ENCODE measurements at places on chromosomes 7 and 10.

- no peak for DNase-seq
Observed at GRCh38 chr10:79380946-79381721, 33.9 kb downstream of the PPIF start.

GRCh38 chr10:132666705-132667341, 119.1 kb downstream of the NKX6-2 start:
- DNase-seq, result no peak

DNA sequence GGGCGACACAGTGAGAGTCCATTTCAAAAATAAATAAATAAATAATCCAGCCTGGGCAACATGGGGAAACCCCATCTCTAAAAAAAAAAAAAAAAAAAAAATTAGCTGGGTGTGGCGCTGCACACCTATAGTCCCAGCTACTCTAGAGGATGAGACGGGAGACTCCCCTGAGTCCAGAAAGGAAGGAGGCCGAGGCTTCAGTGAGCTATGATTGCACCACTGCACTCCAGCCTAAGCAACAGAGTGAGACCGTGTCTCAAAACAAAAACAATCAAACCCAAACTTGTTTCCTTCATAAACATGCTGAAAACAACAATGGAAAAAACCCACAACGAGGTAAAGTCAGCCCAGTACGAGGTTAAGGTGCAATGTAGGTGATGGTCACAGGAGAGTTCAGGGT, 1.2 kb downstream of the COX19 start:
- no peak for DNase-seq

DNA sequence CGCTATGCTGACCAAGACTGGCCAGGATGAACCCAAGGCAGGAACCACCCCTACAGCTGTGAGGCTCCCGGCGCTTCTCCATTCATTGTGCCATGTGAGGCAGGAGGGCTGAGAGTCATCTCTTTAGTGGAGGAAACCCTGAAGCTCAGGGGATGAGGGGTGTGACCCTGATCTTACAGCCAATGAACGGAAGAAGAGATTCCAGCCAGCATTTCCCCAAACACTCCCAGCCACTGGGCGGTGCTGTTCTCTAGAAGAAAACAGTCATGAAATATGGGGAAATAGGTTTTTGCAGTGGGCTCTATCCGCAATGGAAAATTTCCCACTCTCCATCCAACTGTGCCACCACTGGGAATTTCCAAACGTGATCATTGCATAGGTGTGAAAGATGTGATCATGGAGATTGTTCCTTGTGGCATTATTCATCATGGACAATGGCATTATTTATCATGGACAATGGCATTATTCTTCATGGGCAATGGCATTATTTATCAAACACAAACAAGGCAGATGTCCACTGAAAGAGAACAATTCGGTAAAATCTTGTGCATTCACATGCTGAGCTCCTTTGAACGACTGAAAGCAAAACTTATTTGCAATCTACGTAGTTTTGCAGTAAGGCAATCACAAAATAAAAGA, 14.0 kb upstream of the SLC18A2 start:
- no peak for DNase-seq

GRCh38 chr7:114070246-114070645, 151.4 kb upstream of the PPP1R3A start:
- no peak for DNase-seq

- DNase-seq, result no peak
Observed at GRCh38 chr7:108189733-108190388, 59.7 kb upstream of the LAMB4 start.

GRCh38 chr10:62626817-62627216, 177.7 kb upstream of the ADO start:
- DNase-seq, result no peak

GRCh38 chr7:107045980-107046379, 1.5 kb downstream of the PRKAR2B start:
- DNase-seq, result no peak

GRCh38 chr7:129719980-129720732, 108.6 kb downstream of the NRF1 start:
- DNase-seq, result peak; percentile 66

GRCh38 chr10:67807855-67808456, 30.0 kb downstream of the DNAJC12 start:
- DNase-seq, result no peak

DNA sequence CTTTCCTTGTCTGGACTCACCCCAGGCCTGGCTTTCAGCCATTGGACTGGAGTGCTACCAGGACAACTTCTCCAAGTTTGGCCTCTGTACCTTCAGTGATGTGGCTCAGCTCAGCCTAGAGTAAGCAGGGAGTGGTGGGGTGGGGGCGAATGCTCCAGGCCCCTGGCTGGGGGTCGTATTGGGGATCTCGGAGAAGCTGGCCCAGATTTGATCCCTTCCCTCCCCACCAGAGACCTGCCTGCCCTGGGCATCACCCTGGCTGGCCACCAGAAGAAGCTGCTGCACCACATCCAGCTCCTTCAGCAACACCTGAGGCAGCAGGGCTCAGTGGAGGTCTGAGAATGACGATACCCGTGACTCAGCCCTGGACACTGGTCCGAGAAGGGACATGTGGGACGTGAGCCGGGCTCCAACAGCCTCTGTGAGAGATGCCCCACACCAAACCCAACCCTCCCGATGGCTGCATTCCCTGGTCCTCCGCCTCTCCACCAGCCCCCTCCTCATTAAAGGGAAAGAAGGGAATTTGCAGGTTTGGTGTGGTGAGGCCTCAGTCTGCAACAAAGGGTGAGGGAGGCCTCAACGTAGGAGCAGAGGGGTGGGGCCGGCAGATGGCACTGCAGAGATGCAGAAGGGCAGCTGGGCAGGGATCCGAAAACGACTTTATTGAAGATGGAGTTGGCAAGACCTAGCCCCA, 14.8 kb downstream of the TRPV6 start:
- no peak for DNase-seq

- DNase-seq, result no peak
Observed at GRCh38 chr7:127794136-127794535, 142.1 kb downstream of the SND1 start.

- no peak for DNase-seq
Observed at GRCh38 chr10:6592080-6592479, 12.0 kb upstream of the PRKCQ start.

- no peak for DNase-seq
Observed at GRCh38 chr7:138875794-138876193, 77.8 kb upstream of the ATP6V0A4 start.

- DNase-seq, result no peak
Observed at GRCh38 chr7:44631458-44632115, 25.2 kb downstream of the OGDH start.

DNA sequence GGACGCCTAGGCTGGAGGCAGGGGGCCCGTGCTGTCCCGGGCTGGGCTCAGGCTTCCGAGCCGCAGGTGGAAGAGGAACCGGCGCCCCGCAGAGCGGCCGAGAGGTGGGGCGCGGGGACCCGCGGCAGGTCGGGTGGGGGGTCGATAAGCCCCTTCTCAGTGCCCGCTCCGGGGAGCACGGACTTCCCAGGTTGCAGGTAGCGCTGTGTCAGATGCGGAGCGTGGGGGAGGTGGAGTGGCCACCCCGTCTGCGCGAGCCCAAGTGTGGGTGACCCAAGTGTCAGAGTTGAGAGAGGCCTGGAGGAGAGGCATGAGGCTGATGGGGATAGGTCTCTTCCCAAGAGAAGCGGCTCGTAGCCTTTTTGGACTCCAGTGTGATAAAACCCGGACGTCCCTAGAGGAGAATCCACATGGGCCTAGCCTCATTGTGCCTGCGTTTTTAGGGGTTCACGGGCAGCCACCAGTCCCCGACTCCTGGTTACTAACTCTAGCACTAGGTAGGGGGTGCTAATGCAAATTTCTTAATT, 580 bp downstream of the EEPD1 start:
- no peak for DNase-seq

DNA sequence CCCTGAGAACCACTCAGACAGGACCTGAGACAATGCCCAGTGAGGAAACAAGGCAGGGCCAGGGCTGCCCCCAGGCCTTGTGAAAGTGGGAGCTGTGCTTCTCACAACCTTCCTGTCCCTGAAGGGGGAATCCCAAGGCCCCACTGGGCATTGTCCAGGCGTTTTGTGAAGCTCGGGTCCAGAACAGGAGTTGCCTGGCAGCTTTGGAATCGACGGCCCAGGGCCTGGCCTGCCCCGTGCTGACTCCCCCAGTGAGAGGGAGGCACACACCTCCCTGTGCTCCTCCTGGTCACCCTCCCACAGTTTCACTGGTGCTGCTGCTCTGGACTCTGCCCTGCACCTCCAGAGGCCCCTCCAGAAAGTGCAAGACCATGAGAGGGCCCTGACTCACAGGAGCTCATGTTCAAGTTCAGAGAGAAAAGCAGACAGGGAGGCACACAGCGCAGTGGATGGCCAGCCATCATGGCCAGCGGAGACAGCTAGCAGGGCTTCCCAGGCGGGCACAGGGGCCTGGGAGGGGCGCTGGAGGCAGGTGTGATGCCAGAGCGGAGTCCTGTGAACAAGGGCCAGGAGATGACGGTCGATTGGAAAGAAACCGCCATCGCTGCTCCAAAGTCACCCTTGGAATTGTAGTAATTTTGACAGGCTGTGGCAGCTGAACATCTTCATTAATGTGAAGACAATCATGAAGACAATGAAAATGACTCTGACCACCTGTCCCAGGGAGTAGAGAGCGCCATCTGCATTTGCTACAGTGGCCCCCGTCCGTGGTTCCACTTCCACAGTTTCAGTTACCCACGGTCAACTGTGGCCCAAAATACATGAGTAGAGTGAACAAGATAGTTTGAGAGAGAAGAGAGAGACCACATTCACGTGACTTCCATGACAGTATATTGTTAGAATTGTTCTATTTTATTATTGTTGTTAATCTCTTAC, 103.7 kb downstream of the MKI67 start:
- no peak for DNase-seq

GRCh38 chr7:155145477-155146255, 75.5 kb downstream of the HTR5A start:
- no peak for DNase-seq

DNA sequence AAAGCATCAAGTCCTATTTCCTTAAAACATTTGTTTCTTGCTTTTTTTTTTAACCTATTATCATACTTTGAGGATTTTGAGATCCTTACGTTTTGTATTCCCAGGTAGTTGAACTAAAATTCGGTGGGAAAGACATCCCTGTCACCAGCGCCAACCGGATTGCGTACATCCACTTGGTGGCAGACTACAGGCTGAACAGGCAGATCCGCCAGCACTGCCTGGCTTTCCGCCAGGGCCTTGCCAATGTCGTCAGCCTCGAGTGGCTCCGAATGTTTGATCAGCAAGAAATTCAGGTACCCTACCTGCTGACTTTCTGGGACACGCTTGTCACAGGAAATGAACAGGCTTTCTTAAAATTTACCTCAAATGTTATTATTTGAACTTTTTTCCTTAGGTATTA, 83.0 kb upstream of the DNAJB6 start:
- peak; percentile 18 for DNase-seq

- DNase-seq, result no peak
Observed at GRCh38 chr7:92766461-92767003, 69.8 kb downstream of the CDK6 start.

DNA sequence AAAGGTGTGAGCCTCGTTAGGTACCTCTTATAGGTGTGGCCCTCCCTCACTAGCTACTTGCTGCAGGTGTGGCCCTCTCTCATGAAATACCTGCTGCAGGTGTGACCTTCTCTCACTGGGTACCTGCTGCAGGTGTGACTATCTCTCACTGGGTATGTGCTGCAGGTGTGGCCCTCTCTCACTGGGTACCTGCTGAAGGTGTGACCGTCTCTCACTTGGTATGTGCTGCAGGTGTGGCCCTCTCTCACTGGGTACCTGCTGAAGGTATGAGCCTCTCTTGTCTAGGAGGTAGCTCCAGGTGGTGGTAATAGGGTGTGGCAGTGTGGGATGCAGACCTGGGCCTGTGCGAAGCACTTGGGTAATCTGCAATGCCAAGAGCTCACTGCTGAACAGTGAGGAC, 170.7 kb upstream of the PLPP4 start:
- DNase-seq, result no peak

- peak; percentile 32 for DNase-seq
Observed at GRCh38 chr7:123748171-123748733, 551 bp downstream of the WASL start.

GRCh38 chr7:101362334-101363195, at the start of gene COL26A1:
TSS of gene COL26A1 (plus strand) at chr7:101362875. CDS start at chr7:101363033, 158 bp downstream.
- DNase-seq, result peak; percentile 10

GRCh38 chr10:3231951-3232730, 59.6 kb upstream of the PITRM1 start:
- DNase-seq, result no peak

DNA sequence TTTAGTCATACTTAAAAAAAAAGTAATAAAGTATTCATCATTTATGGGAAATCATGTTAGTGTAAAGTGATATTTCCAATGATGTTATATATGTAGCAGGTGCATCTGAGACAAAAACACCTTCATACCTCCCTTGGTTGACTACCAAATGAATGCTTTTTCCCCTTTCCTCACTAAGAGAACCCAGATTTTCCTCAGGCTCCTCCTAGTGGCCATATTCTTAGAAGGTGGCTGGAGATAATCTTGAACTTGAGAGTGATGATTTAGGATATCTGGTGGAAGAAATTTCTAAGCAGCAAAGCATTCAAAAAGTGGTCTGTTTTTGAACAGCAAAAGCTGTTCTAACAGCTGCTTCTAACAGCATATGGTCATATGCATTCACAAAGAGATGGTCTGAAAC, 16.8 kb upstream of the DNAH11 start:
- DNase-seq, result no peak

- DNase-seq, result no peak
Observed at GRCh38 chr10:104735757-104736391, 94.8 kb downstream of the SORCS3 start.

DNA sequence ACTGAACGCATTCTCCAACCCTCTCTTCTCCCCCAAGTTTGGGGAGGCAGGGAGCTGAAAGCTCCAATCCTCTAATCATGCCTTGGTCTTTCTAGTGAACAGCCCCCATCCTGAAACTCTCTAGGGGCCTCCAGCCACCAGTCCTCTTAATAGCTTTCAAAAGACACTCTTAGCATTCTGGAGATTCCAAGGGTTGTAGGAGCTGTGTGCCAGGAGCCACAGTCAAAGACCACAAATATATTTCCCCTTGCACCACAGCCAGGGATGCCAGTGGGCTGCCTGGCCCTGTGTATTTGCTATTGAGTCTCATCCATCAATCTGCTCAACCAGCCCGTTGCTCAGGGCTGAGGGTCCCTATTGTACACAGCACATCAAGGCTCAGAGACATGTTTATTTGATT, 18.5 kb upstream of the MLXIPL start:
- DNase-seq, result no peak

GRCh38 chr10:69209787-69210484, 10.2 kb upstream of the HKDC1 start:
- DNase-seq, result no peak

GRCh38 chr7:128390871-128391565, 18.8 kb downstream of the IMPDH1 start:
- DNase-seq, result no peak

All from NCI-H2171 (cell line).